ENCODE measurements at places on chromosomes 5 and 9.

- DNase-seq, result no peak
Observed at GRCh38 chr9:71924576-71924975, 13.1 kb downstream of the C9orf85 start.

- peak; percentile 76 for DNase-seq
Observed at GRCh38 chr5:90940227-90940995, 381.8 kb downstream of the ADGRV1 start.

- no peak for DNase-seq
Observed at GRCh38 chr5:95298651-95299050, 13.8 kb upstream of the MCTP1 start.

DNA sequence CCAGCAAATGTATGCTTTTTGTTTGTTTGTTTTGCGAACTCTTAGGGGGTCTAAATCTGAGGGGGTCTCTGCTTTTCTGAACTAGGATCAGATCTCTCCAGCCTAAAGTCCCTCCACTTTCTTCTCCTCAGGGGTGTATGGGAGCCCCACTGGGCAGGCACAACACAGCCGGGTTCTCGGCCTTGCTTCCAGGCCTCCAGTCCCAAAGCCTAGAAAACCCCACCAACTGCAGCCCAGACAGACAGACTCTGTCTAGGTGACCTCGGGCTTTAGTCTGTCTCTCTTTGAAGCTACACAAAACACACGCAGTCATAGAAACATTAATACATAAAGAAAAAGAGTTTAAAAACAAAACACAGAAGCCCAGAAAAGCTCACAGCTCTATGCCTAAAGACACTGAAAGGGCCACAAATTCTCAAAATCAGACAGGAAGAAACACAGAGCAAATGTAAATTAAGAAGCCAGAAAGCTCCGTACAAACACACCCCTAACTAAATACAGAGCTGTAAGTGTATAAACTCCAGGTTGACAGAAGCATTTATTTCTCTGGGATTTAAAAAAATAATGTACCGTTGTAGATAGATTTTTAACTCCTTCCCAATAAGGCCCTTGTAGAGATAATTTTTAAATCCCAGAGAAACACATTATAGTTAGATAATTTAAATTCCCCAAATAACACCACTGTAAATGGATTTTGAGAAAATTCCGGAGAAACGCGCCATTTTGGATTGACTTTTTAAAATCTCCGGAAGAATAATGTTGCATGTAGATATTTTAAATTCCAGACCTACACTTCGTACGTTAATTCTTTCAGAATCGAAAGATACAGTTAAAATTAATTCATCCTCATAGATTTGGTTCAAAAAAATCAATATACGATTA, 2.0 kb downstream of the PITX1 start:
- no peak for DNase-seq

- no peak for DNase-seq
Observed at GRCh38 chr9:83422527-83422926, 115.7 kb downstream of the FRMD3 start.

DNA sequence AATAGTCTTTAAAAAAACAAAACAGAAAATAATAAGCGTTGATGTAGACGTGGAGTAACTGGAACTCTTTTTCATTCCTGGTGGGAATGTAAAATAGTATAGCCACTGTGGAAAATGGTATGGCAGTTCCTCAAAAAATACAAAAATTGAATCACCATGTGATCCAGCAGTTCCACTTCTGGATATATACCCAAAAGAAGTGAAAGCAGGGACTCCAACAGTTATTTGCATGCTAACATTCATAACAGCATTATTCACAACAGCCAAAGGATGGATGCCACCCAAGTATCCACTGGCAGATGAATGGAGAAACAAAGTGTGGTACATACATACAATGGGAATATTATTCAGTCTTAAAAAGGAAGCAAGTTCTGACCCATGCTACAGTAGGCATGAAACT, 4.2 kb upstream of the PHF2 start:
- DNase-seq, result no peak

Measured in NCI-H1417 (cell line).